Activated T-cell treated with anti-CD3 and anti-CD28 coated beads, Interleukin-2, amount 50 U/mL, for 48 hours (primary cell): ENCODE measurements at places on chromosomes 4 and X.

GRCh38 chr4:47650584-47651130 is 165.6 kb downstream of the ATP10D start:
- no peak for DNase-seq

- DNase-seq, result no peak
Measured at GRCh38 chr4:124861761-124862160, 149.2 kb upstream of the ANKRD50 start.

DNA sequence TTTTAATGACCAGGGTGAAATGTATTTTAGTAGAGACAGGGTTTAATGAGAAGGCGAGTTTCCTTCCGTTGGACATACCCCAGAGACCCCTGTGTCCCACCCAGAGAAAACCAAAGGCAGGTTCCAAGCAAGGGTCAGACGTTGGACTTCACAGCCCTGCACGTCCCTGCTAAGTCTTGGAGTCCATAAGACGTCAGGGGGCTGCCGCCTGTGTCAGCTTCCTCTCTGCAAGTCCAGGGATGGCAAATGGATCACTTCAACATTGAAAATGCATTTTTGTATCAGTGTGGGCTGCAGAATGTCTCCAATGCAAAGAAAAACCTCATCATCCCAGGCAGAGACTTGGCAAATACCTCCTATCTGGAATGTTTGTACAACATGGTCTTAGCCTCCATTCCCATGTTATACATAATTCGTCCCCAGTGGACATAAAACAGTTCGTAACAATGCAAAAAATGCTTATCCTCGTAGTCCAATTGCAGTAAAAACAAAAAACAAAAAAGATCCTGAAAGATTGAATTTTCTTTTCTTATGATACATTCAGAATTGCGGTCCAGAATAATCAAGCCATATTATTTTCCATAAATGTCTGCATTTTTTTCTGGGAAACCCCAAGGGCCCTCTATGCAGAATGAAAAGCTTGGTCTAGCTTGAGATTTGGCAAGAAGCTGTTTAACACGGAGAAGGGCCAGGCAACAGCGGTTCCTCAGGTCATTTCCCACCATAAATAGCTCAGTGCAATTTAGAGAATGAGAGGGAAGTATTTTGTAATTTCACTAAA is 190.9 kb downstream of the SHOX start:
- DNase-seq, result no peak

GRCh38 chr4:108540536-108540935 is 79.8 kb upstream of the RPL34 start:
- DNase-seq, result no peak

DNA sequence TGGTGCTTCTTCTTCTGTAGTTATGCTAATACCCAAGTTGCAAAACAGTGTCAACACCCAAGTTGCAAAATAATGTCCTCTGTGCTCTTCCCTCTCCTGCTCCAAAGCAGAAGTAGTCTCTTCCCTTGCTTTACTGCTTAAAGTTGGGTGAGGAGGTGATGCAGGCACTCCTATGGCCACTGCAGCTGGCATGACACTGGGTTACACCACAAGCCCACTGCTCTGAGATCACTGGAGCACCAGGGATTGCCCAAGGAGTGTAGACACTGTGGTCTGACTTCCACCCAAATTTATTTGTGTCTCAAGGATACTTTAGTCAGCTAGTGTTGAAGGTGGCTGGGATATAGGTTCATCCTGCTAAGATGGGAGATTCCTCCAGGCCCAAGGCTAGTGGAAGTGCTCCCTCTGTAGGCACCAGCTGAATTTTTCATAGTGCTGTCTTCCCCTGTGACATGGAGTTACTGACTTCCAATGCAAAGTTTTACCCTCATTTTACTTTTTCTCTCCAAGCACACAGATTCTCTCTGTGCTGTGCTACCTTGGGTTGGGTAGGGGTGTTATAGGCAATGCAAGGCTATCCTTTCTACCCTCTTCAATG is 196.2 kb upstream of the TENT5D start:
- DNase-seq, result no peak

- no peak for DNase-seq
Measured at GRCh38 chr4:102437111-102437510, 64.0 kb upstream of the NFKB1 start.

- no peak for DNase-seq
Measured at GRCh38 chr4:154574311-154574710, 11.5 kb downstream of the FGB start.
